HT-29 (cell line): ENCODE measurements at places on chromosomes 12 and 14.
A peak's percentile ranks its signal among the peaks of the same experiment; 100 is the strongest.

- no peak for DNase-seq
These were observed 313.1 kb upstream of the GARIN6 start for GRCh38 chr12:99334285-99335056.

DNA sequence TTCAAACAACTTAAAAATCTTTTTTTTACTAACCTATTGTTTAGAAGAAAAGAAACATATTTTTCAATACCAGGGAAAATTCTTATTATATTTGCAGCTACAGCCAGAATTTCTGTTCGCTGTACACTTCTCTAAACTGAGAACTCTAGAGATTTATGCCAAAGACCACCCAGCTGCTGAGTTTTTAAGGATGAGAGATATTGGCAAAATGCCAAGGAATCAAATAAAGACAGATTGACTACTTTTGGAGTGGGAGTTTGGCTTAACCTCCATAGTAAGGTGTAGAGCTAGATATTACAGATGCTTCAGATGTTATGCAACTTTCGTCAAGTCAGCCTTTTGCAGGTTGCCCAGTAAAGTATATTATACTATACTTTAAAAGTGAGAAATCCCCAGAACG, 71.8 kb downstream of the TTLL5 start:
- DNase-seq, result no peak

- no peak for DNase-seq
These were observed 4.1 kb downstream of the IFI27 start for GRCh38 chr14:94114589-94115057.

DNA sequence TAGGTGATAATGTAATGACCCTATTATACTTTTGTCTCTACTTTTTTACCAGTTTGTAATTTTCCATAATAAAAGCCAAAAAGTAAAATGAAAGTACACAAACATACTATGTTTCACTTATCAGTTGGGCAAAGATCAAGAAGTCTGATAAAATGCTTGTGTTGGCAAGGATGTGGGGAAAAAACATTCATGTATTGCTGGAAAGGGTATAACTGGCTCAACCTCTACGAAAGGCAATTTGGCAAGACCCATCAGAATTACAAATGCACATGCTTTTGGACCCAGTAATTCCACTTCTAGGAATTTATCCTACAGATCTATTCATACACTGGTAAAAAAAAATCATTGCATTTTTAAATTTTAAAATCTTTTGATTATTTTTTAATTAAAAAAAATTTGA, 68.0 kb downstream of the SPTB start:
- DNase-seq, result no peak

DNA sequence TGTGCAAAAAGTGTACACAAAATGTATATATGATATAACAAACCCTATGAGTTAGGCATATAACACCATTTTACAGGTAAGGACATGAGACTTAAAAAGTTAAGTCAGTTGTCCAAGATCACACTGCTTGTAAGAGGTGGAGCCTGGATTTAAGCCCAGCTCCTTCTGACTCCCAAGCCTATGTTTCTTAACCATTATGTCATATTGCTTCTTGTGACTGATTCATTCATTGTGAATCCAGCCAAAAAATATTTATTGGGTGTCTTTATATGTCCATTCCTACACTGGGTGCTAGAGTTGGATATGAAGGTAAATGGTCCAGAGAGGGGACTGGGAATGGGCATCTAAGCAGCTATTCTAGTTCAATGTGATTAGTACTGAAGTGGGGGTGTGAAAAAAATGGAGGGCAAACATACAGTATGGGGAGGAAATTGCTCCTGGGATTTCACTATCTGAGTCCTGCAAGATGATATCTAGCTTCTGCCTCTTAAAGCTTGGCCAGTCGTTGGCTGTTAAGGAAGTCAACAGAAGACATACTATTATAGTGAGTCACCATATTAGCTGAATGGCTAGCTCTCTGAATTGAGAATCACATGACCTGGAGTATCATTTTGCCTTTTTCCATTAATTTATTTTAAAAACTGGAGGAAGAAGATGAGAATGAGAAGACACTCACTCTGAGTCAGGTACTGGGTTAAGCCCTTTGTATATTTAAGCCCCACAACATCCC, 28.8 kb downstream of the PAX9 start:
- peak; percentile 14 for DNase-seq

DNA sequence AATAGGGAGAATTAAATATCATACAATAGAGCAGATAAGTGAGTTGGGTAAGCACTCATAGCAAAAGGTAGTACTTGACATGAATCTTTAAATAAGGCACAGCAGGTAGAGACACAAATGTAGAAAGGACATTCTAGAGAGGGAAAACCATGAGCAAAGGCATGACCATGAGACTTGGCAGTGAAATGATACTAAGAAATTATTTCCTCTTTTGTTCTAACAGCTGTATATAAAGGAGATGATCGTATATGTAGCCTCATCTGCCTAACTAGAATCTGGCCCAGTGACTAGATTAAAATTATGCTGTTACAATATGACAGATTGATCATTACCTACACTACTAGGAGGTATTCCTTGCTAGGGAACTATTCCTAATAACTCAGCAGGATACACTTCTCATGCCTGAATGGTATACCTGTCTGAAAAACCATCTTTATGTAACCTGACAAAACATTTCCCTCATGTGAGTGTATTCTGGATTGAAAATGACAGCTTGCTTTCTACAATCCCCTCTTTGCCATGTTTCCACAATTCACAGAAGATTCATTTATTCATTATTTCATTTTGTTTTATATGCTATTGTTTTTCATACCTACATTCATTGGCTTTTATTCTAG, 725.7 kb downstream of the C12orf50 start:
- no peak for DNase-seq

GRCh38 chr12:21718944-21719650, 55.4 kb downstream of the KCNJ8 start:
- DNase-seq, result no peak

DNA sequence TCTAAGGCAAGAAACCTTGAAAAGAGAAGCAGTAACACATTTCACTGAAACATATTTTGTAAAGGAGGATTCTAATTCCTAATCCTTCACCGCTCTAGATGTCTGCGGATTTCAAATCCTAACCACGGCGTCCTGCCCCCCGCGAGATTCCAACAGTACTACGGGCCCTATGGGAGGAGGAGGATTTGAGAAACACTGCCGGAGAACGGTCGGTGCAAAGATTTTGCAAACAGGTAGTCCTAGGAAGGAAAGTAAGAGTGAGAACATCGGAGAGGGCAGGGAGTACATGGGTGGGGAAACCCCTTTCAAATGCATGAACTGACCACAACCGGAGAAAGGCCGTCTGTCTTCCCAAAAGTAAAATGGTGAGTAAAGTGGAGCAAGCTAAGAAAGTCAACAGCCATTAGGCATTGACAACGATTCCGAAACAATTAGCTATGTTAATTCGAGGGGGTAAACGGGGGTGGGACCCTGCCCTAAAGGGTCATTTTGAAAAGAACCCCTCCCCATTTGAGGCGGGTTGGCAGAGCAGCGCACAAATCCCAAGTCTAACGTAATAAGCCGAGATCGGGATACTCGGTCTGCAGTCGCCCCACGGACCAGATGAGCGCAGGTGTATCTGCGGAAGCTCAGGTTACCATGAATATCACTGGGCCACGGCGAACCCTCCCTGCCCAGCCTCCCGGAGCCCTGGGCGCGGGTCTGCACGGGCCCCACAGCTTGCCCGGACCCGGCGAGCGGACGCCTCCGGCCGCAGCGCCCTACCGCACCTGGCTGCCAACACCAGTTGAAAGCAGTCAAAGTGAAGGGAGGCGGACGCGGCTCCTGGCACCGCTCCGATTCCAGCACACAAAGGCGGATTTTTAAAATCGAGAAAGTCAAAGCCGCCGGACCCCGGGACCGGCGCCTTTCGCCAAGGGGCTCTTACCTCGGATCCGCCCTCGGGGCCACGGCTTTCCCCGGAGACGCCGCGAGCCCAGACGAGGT, 662 bp downstream of the EPS8 start:
- DNase-seq, result peak; percentile 75

DNA sequence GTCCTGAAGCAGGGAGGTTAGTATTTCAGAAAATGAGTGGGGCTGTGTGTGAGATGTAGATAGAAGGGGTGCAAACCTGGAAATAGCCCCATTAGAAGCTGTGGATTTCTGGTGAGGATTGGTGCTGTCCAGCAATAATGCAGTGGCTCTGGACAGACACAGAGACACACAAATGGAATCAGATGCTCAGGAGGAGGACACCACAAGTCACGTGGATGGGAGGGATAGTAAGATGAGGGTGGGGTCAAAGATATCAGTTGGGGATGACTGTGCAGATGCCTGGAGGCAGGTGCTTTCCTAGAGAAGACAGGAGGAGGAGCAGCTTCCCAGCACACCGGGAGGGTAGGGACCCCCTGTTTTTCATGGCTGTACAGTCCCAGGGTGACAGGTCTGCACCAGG, 136.5 kb downstream of the PLXNC1 start:
- no peak for DNase-seq

DNA sequence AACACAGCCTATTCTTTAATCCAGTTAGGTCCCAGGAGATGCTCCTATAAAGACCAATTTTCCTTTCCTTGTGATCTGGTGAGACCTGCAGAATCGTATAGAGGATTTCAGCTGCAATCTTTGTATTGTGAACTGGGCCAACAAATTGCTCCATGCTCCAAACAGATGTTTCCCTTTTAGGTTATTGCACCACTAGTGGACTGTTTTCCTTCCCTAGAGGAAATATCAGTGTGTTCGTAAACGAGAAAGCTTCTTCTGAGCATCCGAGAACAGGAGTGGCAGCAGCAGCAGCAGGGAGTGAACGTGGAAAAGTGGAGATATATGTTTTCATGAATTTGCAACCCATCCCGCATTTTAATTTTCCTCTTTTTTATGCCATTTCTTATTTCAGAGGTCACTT, 344.1 kb upstream of the PDE3A start:
- DNase-seq, result no peak

- DNase-seq, result no peak
These were observed 1135.8 kb downstream of the BCL11B start for GRCh38 chr14:98136012-98136789.

GRCh38 chr12:26135010-26135420, 10.2 kb upstream of the BHLHE41 start:
- peak; percentile 54 for DNase-seq

DNA sequence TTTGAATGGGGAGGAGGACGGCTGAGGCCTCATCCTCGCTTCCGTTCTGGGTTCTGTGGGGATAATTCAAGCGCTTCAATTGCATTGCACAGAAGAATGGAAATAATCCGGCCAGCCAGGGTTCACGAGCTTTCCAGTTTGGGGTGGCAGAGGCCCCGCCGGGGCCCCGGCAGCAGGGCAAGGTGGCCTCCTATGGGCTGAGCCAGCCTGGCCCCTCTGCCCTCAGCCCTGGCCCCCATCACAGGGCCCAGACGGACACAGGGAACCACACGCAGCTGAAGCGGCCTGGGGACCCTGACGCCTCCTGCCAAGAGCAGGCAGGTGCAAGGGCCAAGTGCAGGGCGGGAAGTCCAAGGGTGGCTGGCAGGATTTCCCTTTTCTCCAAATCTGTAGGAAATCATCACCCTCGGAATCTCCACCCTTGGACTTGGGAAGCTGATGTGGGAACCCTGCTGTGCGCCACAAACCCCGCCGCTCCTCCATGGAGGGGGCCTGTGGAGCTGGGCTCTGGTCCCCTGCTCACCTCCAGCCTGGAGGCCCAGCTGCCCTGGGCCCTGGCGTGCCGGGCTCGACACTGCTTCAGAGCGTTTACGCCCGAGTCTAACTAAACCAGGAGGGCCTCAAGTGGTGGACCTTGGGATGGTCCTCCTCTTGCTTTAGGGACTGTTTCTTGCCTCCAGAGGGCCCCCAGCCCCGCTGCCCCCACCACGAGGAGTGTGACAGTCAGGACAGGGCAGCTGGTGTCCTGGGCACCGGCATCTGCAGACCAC, 78.4 kb downstream of the MOK start:
- DNase-seq, result no peak
